ENCODE measurements at places on chromosomes 12 and 14.

DNA sequence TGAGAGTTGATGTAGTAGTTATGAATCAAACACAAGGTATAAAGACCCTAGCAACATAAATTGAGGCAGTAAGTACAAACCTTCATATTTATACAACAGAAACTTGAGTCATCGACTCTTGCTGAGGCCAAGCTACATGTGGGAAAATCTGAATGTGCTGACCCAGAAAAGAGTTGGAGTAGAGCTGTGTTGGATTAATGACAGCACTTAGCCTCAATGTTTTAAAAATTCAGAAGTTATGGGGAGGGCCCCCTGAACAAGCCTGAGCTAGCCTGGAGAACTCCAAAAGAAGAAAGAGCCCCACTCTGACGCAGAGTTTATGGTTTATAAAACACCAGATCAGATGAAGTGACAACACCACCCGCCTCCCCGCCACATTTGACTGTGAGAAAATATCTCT is 100.0 kb downstream of the DUSP6 start:
- no peak for DNase-seq

DNA sequence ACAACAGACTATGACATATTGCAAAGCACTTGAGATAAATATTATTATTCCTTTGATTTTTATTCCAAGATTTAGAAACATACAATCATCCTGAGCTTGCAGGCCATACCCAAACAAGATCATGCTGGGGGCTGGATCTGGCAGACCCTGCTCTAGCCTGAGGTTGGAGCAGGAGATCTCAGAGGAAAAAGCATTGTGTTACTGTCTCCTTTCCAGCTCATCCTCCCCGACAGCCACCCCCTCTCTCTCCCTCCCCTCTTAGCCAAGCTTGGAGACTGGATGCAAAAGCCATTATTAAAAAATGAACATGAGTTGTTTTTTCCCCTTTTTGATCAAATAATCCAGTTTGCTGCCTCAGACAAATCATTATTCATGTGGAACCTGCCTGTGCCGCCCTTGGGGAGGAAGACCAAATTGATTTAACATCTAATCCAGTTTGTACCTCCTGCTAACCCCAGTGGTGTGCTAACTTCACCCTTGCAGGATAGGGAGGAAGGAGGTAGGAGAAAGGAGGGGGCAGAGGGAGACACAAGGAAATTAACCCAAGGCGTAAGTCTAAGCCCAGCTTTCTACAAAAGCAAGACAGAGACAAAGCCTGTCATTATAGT is 565.8 kb upstream of the TBX3 start:
- no peak for DNase-seq

DNA sequence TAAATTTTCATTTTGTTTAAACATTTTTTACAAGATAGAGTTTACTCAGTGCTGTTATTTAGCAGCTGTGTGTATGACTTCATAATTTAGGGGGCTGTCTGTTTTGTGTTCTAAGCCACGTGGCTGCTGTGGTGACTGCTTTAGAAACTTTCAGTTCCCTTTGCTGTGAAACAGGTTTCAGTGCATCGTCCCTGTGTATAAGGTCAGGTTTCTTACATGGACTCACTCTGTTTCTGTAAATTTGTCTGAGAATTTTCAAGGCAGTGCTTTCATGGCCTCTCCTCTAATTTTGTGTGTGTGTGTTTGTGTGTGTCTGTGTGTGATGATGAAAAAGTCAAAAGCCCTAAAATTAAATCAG is 32.4 kb downstream of the BICD1 start:
- DNase-seq: no peak

DNA sequence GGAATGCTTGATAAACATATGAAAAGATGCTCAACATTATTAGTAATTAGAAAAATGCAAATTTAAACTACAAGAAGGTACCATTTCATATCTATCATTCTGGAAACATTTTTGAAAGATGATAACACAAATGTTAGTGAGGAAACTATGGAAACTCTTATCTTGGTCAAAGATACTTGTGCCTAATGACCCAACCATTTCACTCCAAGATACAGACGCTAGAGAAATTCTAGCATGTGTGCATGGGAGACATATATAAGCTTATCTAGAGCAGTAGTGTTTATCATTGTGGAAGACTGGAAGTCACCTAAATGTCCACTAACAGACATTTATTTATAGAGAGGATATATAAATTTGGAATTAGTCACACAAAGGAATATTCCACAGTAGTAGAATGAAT is 143.1 kb upstream of the HMGA2 start:
- no peak for DNase-seq

DNA sequence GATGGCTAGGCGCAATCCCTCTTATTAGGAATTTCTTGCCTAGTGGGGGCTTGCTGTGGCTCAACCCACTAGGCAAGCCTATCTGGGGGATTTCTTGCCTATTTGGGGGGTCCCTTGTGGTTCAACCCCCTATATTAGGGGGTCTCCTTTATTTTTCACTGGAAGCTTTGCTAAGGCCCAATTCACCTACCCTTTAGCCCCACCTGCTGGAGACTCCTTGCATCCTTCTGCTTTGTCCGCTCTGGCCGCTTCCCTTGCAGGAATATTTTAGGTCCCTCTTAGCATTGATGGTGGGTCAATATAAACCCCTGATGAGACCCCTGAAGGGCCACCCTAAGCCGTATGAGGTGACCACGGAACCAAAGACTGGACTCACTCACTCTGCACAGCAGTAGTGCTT is 1552.1 kb downstream of the AACS start:
- no peak for DNase-seq

DNA sequence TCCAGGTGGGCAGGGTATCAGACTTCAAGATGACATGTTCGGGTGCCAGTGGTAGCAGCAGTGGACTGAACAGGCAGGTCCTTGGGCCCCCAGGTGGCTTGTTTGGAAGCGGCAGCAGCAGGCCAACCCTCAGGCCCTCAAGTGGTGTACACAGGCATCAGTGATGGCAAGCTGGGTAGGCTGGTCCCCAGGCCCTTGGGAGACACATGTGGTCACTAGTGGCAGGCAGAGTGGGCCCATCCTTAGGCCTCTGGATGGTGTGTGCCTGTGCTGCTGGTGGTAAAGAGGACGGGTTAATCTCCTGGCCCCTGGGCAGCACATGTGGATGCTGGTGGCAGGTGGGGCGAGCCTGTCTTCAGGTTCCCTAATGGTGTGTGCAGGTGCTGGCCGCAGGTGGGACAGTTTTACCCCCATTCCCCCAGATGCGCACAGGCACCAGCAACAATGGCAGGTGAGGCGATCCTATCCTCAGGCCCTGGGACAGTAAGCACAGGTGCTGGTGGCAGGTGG is 8.0 kb downstream of the OAS2 start:
- no peak for DNase-seq

DNA sequence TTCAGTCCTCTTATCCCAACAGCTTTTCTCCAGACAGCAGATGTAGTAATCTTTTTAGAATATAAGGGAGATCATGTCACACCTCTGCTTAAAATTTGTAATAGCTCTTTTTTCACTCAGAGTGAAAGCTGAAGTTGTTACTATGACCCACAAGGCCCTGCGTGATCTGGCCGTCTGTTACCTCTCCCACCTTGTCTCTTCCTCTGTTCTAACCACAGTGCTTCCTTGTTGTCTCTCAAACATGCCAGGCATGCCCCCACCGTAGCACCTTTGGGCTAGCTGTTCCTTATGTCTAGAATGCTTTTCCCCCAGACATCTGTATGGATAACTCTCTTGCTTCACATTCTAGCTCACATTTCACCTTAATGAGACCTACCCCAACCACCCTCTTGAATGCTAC is 6.5 kb downstream of the NECAP1 start:
- DNase-seq: no peak

DNA sequence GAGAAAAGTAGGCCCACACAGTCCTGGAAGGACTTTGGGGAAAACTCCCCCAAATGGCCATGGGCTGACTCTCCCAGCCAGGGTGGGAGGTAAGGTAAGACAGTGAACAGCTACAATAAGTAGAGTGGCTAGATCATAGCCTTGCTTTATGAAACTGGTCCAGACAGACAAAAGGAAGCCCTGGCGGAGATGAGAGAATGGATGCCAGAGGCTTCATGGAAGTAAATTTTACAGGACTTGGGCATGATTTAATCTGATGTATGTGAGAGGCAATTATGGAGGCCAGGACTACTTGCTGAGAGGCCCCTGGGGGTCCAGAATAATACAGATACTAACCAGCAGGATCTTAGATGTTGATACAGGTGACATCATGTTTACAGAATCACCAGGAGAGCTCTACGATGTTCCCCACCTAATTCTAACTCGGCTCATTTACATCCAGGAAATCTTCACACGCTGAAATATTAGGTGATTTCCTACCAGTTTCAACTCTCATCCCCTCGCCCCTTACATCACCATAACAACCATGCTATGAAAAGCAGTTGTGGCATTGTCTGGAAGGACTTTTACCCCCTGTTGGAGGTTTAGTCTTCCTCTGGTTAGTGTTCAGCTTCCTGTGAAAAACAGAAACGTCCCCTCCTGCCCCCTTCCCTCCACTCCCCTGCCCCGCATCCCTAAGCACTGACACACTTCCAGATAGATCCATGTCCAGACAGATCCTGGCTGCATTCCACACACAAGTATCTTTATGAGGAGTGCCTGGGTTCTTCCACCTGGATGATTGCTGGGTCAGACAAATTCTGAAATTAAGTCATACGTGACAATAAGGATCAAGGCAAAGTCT is 39.5 kb upstream of the NT5DC3 start:
- DNase-seq: no peak

- DNase-seq: no peak
Observed at GRCh38 chr14:95464103-95464502, 52.3 kb downstream of the SYNE3 start.

DNA sequence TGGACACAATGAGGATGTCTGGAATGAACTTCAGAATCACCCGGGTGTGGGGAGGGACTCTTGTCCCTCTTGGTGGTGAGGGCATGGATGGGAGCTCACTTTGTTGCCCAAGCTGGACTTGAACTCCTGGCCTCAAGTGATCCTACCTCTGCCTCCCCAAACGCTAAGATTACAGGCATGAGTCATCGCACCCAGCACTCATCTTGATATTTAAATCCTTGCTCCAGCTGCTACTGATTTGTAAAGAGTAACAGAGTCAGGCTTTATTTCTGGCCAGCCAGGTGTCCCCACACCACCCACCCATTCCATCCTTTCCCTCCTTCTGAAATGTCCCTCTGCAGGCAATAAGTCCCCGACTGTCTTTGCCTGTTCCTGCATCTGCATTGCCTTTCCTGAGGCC is 4.9 kb downstream of the DDX54 start:
- no peak for DNase-seq

GRCh38 chr14:28719130-28719529 is 47.5 kb upstream of the FOXG1 start:
- DNase-seq: no peak

GRCh38 chr14:68314642-68315041 is 478.2 kb downstream of the ZFP36L1 start:
- no peak for DNase-seq

DNA sequence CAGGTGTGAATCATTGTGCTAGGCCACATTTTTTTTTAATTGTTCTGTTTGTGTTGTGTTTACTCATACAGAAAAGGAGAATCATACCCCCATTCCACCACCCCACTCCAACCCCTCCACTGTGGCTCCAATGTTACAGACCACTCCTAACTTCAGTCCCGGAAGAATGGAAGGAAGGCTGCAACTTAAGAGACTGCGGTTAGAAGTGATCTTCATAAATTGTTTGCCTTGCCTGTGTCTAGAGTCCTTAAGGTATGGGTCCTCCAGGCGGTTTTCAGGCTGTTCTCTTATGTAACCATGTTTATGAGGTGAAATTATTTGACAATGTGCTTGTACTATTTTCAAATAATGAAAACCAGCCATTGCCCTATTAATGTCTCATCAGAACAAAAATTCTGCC is 22.5 kb downstream of the NINJ2 start:
- no peak for DNase-seq

GRCh38 chr12:7793211-7793610 is 4.0 kb downstream of the NANOG start:
- DNase-seq: no peak

DNA sequence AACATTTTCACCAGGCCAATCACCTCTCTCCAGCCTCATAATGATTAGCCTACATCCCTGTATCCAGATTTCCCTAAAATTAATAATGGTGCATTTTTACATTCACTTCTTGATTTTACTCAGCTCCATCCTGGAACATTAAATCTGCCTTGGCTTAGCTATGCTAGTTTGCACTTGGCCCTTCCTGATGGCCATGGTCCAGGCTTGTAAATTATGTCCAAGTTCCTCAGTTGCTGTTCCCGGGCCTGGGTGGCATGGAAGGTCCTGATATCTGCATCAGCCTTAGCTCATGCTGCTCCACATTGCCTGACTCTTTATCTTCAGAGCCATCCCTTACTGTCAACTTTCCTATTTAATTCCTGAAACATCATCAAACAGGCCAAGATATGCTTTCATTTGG is 11.1 kb upstream of the METTL17 start:
- DNase-seq: no peak

DNA sequence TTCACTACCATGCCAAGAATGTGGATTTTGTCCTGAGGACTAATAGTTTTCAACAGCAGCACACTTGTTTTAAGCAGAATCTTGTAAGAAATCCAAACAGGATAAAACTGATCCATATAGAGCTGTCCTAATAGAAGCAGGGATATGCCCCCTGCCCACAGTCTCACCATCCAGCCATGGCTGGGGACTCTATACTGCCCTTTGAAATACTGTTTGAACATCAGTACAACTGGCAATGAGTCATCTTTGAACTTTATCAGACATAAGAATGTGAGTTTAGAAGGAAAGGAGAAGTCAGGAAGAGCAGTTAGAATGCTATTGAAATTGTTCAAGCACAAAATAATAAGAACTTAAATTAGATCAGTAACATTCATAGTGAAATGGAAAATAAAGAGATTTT is 3.8 kb upstream of the C12orf42 start:
- DNase-seq: no peak

DNA sequence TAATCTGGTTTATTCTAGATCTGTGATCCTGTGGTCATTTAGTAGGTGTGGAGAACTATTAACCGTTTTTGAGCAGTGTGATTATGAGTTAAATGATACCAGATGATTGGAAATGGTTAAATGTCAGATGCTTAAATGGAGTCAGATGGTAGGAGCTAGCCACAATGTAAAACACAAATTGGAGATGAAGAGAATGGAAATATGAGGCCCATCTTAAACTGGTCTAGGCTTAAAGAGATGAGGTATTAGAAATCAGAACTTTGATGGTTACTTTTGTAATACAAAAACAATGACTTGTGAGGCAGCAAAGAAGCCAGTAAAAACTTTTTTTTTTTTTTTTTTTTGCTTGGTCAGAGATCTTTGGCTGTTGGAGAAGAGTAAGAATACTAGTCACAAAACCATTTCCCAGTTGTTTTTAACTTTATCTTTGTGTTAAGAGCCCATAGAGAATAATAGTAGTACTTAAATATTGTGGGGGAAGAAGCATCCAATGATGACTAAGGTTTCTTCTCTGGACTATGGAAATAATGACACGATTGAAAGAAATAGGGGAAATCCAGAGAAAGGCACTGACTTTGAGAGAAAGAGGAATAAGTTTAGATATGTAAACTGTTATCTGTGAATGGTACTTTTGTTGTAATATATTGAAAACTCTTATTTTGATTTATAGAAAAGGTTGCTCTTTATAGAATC is 95.9 kb downstream of the WNK1 start:
- no peak for DNase-seq

DNA sequence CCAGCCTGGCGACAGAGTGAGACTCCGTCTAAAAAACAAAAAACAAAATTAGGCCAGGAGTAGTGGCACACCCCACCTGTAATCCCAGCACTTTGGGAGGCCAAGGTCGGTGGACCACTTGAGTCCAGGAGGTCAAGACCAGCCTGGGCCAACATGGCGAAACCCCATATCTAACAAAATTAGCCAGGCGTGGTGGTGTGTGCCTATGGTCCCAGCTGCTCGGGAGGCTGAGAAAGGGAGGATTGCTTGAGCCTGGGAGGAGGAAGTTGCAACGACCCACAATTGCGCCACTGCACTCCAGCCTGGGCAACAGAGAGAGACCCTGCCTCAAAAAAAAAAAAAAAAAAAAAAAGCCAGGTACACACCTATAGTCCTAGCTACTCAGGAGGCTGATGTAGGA is 37.0 kb downstream of the KDM2B start:
- DNase-seq: no peak

Measured in iPS-NIHi11 (cell line).